ENCODE measurements at places on chromosomes 1 and 21.

DNA sequence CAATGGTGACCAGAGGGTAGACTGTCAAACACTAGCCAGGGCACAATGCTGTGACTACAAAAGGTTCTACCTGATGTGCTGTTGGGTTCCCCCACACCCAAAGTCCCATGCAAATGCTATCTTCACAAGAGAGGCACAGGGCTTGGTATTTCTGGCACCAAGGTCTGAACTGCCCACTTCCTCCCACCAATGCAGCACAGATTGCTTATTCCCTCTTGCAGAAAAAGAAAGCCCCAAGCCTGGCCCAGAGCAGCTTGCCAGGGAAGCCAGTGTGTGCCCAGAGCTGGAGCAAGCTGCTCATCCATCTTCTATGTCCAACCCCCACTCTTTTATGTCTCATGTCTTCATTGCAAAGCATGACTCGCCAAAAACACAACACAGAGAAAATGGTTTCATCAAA lies 149.4 kb upstream of the CAMK1G start:
- DNase-seq = no peak

DNA sequence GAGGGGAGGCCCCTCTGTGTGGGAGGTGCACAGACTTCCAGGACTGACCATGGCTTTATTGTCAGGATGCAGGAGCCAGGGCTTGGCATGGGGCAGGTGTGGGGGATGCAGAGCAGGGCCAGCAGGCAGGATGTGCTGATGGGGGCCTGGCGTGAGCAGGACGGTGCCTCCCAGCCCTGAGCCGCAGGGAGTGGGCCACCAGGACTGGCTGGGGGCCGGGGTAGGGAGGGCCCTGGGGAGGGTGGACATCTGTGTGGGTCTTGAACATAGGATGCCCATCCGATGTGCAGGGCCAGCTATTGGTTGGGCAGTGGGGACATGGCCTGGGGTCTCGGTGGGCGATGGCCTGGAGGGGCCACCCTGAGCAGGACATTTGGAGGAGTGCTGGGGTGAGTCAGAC lies 15.6 kb downstream of the PRMT2 start:
- DNase-seq = no peak

DNA sequence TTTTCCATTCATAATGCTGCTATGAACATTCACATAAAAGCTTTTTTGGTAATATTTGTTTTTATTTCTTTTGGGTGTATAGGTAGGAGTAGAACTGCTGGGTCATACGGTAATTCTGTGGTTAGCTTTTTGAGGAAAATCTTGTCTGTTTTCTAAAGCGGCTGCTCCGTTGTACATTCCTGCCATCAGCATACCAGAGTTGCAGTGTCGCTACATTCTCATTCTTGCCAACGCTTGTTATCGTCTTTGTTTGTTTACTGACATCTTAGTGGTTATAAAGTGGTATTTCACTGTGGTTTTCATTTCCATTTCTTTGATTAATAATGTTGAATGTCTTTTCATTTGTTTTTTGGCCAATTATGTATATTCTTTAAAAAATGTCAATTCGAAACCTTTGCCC lies 469.8 kb upstream of the ZP4 start:
- DNase-seq = no peak

DNA sequence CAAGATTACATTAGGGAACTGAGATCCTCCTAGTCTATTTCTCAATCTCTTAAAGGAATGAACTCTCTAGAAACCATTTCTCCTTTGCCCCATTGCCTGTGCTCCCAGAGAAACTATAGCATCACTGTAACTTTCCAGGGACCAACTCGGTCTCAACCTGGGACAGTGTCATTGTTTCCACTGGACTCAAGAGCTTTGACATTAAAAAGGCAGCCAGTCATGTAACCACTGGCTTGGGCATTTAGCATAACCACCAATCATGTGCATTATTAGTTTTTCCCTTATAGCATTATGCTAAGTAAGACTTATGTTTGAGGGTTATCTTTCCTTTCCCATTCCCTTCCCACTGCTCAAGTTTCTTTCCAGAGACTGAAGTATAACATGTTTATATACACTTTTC lies 18.2 kb downstream of the TEX38 start:
- no peak for DNase-seq

GRCh38 chr1:193156822-193157142 lies 29.6 kb downstream of the B3GALT2 start:
- no peak for DNase-seq

- DNase-seq = no peak
Observed at GRCh38 chr1:13228343-13228781, 2.4 kb upstream of the PRAMEF18 start.

GRCh38 chr1:1120866-1121591 lies 5.1 kb upstream of the C1orf159 start:
- DNase-seq = peak; percentile 44

DNA sequence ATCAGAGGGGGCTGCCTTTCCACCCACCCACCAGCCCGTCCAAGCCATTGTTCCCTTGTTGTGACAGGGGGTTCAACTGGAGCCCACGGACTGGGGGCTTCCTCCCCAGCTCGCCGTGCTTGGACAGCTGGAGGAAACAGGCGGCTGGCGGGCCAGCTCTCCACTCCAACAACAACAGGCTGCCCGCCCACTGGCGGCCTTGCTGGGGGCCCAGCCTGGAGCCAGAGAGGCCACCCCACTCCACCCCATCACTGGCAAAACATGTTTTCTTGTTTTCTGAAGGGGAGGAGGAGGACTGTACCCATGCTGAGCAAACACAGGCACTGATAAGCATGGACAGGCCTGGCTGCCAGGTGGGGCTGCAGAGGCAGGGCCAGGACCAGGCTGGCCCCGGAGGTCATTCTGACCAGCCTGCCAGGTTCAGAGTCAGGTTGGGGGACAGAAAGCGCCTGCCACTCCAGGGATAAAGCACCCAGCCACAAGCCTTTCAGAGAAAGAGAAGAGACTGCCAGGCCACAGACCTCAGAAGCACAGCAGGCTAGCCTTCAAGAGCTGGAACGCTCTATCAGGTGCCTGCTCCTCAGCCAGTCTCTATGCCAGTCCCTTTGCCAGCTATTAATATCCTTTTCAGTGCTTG lies 32.8 kb downstream of the GJA4 start:
- no peak for DNase-seq

- DNase-seq = no peak
Observed at GRCh38 chr1:70586046-70586445, 175.0 kb downstream of the CTH start.

DNA sequence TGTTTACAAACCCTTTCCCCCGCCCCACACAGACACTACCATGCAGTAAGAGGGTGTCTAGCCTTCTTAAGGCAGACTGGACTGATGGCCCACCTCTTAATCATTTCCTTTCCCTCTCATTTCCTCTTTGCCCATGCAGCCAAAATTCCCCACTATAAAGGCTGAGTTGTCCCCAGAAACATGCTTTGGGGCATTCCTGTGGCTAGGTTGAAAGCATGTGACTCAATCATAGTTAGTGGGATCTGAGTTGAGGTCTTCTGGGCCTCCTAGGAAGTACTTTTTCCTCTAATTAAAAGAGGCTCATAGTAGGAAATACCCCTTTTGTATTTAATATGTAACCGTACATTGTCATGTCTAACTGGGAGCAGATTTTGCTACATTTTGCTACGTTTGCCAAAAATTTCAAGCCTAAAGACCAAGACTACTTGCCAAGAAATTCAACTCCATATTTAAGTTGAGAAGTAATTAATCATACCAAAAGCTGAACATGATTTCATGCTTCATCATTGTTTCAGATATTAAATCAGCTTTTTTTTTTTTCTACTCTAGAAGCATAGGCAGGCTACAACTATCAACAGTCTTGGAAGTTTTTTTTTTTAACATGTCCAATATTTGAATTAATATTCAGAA lies 174.7 kb downstream of the ADGRL4 start:
- no peak for DNase-seq

DNA sequence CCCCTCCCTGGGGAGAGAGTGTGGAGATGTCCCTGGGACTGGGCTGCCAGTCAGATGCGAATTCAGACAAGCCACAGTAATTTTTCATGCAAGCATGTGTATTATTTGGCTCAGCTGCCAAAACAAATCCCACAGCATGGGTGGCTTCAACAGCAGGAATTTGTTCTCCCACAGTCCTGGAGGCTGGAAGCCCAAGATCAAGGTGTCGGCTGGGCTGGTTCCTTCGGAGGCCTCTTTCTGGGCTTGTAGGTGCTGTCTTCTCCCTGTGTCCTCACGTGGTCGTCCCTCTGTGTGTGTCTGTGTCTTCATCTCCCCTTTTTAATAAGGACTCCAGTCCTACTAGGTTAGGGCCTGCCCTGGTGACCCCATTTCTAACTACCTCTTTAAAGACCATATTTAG lies 91.9 kb upstream of the ACTRT2 start:
- DNase-seq = no peak

DNA sequence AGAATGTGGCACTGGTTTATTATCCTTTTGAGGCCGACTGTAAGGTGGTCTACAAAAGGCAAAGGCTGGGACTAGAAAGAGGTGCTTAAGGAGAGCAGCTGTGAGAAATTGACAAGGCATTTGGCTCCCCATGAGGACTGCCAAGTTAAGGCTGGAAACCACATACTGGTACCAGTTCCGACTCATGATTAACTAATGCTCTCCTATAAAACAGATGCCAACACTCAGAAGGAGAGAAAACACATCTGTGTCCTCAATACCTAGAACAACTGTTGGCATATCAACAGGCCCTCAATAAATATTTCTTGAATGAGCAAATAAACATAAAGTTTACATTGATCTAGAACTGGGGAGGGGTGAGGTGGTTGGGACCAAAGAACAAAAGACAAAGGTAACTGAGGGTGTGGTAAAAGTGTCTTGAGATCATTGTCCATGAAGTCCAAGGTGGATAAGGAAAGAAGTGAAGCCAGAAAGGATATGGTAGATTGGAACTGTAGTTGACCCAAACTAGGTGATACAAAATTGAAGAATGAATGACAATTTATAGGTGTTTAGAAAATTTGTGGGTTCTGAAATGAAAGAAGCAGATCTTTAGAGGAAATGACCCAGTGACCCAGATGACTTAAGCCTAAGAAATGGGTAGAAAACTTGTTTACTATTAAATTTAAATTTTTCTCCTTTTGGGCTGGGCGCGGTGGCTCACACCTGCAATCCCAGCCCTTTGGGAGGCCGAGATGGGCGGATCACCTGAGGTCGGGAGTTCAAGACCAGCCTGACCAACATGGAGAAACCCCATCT lies 16.9 kb upstream of the MCL1 start:
- no peak for DNase-seq

DNA sequence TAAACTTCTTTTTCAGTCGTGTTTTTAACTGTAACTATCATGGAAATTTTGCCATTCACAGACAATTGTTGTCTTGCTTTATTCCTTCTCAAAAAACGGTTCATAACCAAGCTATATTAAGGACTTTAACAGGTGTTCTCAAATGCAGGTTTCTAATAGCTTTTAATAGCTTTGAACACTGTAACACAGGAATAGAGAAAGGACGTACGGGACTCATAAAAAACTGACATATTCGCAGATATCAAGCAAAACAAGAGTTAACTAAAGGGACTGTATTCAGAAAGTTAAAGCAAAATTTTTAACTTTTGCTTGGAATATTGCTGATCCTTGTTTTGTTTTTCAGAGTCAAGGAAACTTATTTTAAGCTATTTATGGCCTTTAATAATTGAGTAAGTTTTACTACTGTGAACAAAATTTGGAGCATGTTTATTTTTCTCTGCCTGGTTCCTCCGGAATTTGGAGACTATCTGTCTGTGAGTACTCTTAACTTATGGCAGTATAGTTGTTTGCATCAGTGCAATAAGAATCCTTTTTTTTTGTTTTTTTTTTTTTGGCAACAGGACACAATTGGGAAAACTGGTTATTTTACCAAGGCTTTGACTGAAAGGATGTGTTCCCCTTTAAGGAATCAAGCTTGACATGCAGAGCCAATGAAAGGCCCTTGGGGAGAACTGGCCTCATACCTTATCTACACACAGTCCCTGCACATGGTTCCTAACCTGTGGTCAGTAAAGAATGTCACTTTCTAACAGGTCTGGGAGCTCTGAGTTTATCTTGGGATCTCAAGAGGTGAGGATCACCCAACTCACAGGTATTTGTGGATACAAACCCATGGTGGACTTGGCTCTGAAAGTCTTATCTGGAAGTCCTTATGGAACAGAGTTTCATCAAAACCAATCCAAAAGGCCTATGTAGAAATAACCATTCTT lies 5.8 kb upstream of the CD46 start:
- DNase-seq = no peak

- no peak for DNase-seq
Observed at GRCh38 chr1:178548108-178548507, 35.2 kb downstream of the TEX35 start.

DNA sequence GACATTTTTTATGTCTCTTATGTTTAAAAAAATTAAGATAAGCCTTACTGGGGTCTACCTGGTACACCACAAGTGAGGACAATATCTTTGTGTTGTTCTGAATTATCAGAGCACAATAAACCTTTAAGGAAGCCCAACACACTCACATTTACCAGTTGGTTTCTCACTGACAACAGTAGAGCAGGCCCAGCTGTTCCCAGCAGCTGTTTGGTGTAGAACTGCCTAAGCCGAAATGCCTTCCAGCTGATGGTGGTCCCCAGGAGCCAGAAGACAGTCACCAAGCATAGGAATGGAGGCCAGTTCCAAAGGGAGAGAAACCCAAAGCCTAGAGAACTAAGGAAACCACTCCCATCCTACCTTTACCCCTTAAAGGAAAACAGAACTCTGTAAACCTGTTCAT lies 428.6 kb upstream of the CAMK1G start:
- no peak for DNase-seq

DNA sequence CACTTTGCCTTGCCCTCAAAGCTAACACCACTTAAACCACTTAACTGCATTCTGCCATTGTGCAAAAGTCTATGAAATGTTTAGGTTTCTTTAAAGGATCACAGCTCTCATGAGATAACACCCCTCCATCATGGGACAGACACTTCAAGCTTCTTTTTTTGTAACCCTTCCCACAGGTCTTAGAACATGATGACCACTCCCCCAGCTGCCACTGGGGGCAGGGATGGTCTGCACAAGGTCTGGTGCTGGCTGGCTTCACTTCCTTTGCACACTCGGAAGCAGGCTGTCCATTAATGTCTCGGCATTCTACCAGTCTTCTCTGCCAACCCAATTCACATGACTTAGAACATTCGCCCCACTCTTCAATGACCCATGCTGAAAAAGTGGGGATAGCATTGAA lies 7.7 kb downstream of the ADAMTS1 start:
- DNase-seq = no peak

GRCh38 chr1:15453734-15454133 lies 2.8 kb upstream of the CELA2A start:
- DNase-seq = no peak
